ENCODE measurements at places on chromosomes 2 and 18.

- DNase-seq: no peak
These were observed 285.4 kb downstream of the ZNF516 start for GRCh38 chr18:76209597-76209996.

GRCh38 chr18:48974304-48975119 lies 23.7 kb upstream of the SMAD7 start:
- no peak for DNase-seq

- no peak for DNase-seq
These were observed 81.8 kb downstream of the CERKL start for GRCh38 chr2:181575024-181575649.

GRCh38 chr2:99636144-99637034 lies 146.6 kb upstream of the REV1 start:
- DNase-seq: no peak

GRCh38 chr2:222819722-222820333 lies 41.0 kb upstream of the ACSL3 start:
- DNase-seq: no peak

- DNase-seq: no peak
These were observed 31.8 kb downstream of the HDAC4 start for GRCh38 chr2:239368906-239369552.

DNA sequence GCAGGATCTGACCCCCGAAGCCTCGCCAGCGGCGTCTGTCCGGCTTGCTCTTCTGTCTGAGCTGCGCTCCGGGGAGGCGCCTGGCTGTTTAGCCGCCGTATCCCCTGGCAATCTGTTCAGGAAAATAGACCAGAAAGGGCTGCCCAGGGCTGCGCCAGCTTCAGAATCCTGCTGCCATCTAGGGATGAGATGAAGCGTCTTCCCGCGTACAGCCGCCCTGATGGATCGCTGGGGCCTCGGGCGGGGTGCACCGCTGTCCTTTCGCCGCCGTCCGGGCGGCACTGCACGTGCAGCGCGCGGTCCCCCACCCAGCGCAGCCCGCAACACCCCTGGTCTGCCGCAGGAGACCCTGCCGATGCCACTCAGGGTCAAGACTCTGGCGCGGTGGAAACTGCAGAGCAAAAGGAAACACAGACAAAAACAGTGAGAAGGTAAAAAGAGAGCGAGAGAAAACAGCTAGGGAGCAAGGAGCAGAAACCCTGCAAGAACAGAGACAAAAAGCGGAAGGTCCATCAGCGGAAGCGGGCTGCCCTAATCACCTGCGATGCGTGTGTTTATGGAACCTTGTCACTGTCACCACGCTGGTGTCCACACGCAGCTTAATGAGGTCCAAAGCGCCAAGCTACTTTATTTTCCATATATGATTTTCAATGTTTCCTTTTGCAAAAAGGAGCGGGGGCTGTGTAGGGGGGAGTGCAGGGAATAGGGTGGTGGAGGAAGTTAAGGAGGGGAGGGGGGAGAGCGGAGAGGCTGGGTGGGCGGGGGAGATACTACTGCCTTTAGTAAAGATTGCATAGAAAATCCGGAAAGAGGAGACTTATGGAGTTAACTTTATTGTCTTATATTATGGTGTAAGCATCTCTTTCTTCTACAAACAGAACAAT lies 2113.3 kb upstream of the PIK3C3 start:
- no peak for DNase-seq

- DNase-seq: no peak
These were observed 362.5 kb downstream of the ERBB4 start for GRCh38 chr2:212176151-212176550.

- DNase-seq: no peak
These were observed 74.4 kb downstream of the SOX11 start for GRCh38 chr2:5766561-5766960.
